Lung (tissue), 17 donors: ENCODE measurements at places on chromosomes 6 and 20. TPM values are rescaled to one million over a fixed set of nuclear protein-coding genes. Genes with fewer than 3 reads are reported as not detected.

KCNS1 gene
- total RNA-seq, result 2.0 TPM

GRCh38 chr20:36875702-36876472 lies at the start of gene TLDC2:
TLDC2 (plus strand) TSS chr20:36876138; CDS start chr20:36876175, 37 bp downstream.
- no peak within 1 kb of the TSS for H3K27ac ChIP-seq
- no peaks in the 10 kb centered on the region for H3K27me3 ChIP-seq
- no peaks in the 10 kb centered on the region for H3K4me1 ChIP-seq
- no peak for DNase-seq

- no peaks in the 10 kb centered on the region for H3K27me3 ChIP-seq
- no peak overlapping the region for H3K27ac ChIP-seq
- H3K4me3 ChIP-seq, result no peak overlapping the region
Observed at GRCh38 chr6:148271711-148272439, 70.8 kb upstream of the SASH1 start.

DNA sequence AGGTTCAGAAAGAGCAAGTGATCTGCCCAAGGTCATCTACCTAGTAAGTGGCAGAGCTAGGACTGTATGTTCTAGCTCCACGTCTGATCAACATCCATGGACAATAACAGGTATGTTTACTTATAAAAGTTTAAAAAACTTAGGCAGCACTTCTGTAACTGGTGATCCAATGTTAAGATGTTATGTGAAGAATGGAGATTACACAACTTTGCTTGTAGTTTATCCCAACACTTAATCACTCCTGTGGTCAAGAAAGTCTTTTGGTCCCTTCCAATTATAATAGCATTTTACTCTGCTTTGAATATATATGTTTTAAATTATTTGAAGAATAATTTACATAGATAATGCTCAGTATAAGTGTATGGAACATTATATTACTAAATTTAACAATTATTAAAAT lies 4.8 kb downstream of the FBXO30 start:
- peaks cover 9% of the 10 kb centered on the region for H3K36me3 ChIP-seq
- H3K4me1 ChIP-seq, result no peaks in the 10 kb centered on the region
- no peak for DNase-seq
- no peaks in the 10 kb centered on the region for H3K27me3 ChIP-seq
- H3K4me3 ChIP-seq, result no peak overlapping the region
- H3K27ac ChIP-seq, result no peak overlapping the region
